ENCODE measurements at places on chromosomes 4 and X.

- peak; percentile 37 for DNase-seq
These were observed at the start of gene GLRB for GRCh38 chr4:157075811-157076577. GLRB (plus strand) TSS chr4:157076150; CDS start chr4:157078025, 1,875 bp downstream.

GRCh38 chr4:41287852-41288251 lies 31.1 kb downstream of the UCHL1 start:
- DNase-seq, result no peak

DNA sequence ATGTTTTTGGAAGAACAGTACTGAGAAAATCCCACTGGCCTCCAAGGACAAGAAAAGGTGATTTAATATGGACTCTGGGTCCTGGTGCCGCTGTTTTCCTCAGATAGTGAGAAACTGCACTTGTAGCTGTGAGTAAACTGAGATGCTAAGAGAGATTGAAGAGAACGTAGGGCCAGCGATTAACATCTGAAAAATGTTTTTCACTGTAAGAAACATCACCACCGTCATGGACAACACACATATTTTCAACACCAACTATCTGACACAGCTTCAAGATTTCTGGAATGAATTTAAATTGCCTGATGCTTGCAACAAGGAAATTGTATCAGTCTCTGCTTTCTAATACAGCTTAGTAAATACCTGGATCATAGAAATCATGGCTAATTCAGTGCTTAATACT lies 158.2 kb upstream of the SMIM31 start:
- DNase-seq, result no peak

GRCh38 chr4:118950224-118950623 lies 61.6 kb downstream of the SYNPO2 start:
- peak; percentile 36 for DNase-seq

DNA sequence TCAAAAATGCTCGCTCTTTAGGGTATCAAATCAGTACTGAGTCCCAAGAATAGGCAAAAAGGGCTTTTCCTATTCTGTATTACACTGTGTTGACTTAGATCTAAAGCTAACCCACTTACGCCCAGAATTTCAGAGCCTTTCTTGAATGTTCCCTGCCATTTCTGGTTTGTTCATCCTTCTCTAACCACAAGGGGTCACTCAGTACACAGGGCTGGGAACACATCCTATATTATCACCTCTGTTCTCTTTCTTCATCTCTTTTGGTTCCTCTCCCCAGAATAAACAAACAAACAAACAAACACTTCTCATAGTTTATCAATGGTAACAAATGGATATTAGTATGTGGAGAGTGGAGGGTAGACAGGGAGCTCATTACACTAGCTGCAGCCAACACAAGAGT lies 25.5 kb upstream of the MORC4 start:
- peak; percentile 47 for DNase-seq

- DNase-seq, result no peak
These were observed 4.5 kb downstream of the PCGF3 start for GRCh38 chr4:710116-710515.

GRCh38 chrX:138775517-138775916 lies 64.0 kb upstream of the FGF13 start:
- DNase-seq, result peak; percentile 41

GRCh38 chr4:40731792-40732245 lies 17.9 kb upstream of the NSUN7 start:
- DNase-seq, result peak; percentile 90

- DNase-seq, result no peak
These were observed 246.3 kb downstream of the BANK1 start for GRCh38 chr4:102036619-102037376.

GRCh38 chr4:70768301-70768948 lies 46.7 kb downstream of the RUFY3 start:
- DNase-seq, result no peak

DNA sequence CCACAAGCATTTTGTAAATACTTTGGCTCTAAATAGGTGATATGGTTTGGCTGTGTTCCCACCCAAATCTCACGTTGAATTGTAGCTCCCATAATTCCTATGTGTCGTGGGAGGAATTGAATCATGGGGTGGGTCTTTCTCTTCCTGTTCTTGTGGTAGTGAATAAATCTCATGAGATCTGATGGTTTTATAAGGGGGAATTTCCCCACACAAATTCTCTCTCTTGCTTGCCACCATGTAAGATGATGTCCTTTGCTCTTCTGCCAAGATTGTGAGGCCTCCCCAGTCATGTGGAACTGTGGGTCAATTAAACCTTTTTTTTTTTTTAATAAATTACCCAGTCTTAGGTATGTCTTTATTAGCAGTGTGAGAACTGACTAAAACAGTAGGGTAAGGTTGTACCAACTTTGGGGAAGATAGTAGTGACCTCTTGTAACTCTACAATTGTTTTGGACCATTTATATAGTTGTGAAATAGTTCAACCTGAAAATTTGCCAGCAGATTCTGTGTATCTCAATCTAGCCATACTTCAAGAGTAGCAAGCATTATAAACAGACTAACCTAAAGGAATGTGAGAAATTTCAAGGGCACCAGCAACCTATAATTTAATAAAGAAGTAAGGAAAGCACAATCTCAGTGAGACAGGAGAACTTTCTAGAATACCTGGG lies 727.8 kb downstream of the GRID2 start:
- DNase-seq, result no peak

- no peak for DNase-seq
These were observed 31.5 kb upstream of the LRBA start for GRCh38 chr4:151046609-151047008.

DNA sequence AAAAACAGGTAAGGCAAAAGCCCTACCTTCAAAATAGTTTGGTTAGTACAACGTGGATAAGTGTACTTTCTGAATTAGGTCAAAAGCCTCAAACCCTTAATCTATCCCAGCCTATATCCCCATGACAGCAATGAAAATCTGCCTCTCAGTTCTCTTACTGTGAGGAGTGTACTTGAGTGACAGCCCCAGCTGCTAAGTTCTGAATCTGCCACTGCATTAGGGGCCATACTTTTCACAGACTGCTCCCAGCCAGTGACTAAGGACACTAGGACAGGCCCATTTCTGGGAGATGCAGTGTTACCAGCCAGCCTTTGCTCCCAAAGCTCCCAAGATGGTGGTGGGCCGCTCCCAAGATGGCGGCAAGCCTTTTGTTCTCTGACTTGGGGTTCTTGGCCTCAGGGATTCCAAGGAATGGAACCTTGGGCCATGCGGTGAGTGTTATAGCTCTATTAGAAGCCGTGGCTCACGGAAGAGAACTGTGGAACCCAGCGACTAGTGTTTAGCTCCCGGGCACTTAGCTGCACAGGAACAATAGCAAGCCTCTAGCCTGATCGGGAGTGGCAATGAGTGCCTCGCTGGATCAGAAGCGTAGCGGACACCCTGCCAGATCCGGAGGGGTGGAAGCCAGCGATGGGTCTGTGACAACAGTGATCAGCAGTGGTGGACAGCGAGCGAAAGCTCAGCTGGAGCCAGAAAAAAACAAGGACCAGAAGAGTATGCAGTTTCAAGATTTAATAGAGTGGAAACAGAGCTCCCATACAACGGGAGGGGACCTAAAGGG lies 175.6 kb upstream of the NRK start:
- DNase-seq, result no peak

DNA sequence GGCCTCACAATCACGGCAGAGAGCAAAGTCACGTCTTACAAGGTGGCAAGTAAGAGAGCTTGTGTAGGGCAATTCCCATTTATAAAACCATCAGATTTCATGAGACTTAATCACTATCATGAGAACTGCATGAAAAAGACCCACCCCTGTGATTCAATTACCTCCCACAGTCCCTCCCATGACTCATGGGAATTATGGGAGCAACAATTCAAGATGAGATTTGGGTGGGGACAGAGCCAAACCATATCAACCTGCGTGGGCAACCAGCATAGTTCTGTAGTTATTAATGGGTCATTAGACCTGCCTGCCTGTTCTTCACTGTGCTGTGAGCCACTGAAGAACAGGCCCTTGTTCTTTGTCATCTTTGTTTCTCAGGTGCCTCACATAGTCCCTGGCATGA lies 593.7 kb upstream of the BOD1L1 start:
- no peak for DNase-seq

Data from Kasumi-1 (cell line).